Glomerular endothelial cell (primary cell): ENCODE measurements at places on chromosomes 16 and 17.

- DNase-seq: no peak
Measured at GRCh38 chr17:21298056-21298982, 13.8 kb downstream of the MAP2K3 start.

GRCh38 chr17:33280162-33280943, 12.7 kb downstream of the ASIC2 start:
- DNase-seq: no peak

DNA sequence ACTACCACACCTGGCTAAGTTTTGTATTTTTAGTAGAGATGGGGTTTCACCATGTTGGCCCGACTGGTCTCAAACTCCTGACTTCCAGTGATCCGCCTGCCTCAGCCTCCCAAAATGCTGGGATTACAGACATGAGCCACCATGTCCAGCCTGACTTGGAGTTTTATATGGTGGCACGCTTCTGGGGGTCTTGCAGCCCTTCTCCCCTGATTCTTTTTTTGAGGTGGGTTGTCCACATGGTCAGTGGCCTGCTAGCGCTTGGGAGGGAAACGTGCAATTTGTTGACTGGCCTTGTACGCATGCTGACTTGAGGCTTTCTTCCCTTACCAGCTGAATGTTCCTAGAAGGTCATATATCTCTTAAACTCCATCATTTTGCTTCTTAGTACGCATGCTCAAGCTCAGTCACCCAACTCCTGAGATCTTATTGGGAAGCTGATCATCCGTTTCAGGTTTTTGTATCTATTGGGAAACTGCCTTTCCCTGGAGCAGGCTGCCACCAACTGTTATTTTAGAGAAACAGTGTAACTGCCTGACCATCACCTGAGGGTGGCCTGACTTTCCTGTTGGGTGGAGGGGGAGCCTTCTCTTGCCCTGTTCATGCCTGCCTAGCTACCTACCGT, 13.7 kb upstream of the LDHD start:
- DNase-seq: no peak

DNA sequence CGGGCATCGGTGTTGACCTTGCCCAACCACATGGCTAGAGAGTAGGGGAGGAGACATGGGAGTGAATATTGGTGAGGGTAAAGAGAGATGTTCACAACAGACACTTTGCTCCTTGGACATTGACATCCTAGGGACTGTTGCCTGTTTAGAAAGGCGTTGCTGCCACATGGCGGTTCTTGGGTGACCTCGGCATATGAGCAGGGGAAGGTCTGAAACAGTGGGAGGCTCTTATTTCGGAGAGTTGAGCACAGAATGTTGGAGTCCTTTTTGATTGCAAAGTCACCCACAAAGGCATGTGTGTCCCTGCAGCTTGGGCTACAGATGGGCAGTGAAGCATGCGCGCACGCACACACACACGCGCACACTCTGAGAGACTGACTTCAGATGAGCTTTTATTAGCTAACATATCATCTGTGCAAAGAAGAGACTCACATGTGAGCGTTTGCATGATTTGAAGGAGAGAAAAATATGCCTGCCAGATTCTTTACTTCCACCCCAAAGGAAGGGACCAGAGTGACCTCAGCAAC, 104.4 kb downstream of the SHISA9 start:
- DNase-seq: no peak

- DNase-seq: no peak
Measured at GRCh38 chr17:59814685-59815084, 78.1 kb downstream of the TUBD1 start.

GRCh38 chr16:57736419-57737351, 1.1 kb downstream of the KATNB1 start:
- peak; percentile 41 for DNase-seq

DNA sequence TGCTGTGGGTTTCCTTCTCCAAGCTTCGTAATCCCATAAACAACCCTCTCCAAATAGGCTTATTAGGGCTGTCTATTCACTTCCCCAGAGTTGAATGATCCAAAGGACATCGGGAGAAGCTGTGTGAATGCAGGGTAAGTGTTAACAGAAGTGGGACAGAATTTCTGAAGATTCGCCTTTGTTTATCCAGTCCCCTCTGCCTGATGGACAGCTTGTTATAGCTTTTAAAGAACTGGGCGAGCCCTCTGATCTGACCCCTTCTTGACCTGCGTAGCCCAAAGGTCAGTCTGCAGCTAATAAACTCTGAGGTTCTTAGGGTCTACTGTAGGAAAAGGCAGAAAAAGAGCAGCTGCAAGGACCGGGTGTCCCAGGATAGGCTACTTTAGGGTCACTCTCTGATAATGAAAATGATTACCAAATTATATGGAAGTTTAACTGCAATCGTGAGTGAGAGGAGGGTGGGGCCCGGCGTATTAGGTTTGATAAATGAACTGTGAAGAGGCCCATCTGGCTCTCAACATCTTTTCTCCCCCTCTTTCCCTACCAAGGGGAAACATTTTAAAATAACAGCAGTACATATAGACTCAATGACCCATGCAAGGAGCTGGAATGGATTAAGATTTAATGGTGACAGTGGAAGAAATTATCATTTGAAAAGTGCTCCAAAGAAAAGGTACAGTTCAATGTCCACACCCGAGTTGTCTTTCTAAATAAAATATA, 233.4 kb downstream of the FTO start:
- DNase-seq: no peak
